Smooth muscle cell of the brain vasculature (primary cell): ENCODE measurements at places on chromosomes 3 and 15.

- DNase-seq, result no peak
These were observed 224.3 kb upstream of the SETMAR start for GRCh38 chr3:4078903-4079302.

DNA sequence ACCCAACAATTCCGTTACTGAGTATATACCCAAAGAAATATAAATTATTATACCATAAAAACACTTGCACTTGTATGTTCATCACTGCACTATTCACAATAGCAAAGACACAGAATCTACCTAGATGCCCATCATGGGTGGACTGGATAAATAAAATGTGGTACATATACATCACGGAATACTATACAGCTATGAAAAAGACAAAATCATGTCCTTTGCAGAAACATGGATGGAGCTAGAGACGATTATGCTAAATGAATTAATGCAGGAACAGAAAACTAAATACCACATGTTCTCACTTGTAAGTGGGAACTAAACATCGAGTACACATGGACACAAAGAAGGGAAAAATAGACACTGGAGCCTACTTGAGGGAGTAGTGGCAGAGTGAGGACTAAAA is 185.3 kb downstream of the PYDC2 start:
- no peak for DNase-seq

GRCh38 chr3:155791190-155791589 is 14.9 kb downstream of the C3orf33 start:
- no peak for DNase-seq

- no peak for DNase-seq
These were observed 112.0 kb downstream of the FRMD4B start for GRCh38 chr3:69273896-69274295.

- DNase-seq, result no peak
These were observed 24.1 kb downstream of the SMAD3 start for GRCh38 chr15:67089217-67090193.

GRCh38 chr3:122560680-122561079 is 3.4 kb downstream of the PARP9 start:
- DNase-seq, result peak; percentile 41

- DNase-seq, result no peak
These were observed 4.6 kb upstream of the RUVBL1 start for GRCh38 chr3:128128251-128128650.

DNA sequence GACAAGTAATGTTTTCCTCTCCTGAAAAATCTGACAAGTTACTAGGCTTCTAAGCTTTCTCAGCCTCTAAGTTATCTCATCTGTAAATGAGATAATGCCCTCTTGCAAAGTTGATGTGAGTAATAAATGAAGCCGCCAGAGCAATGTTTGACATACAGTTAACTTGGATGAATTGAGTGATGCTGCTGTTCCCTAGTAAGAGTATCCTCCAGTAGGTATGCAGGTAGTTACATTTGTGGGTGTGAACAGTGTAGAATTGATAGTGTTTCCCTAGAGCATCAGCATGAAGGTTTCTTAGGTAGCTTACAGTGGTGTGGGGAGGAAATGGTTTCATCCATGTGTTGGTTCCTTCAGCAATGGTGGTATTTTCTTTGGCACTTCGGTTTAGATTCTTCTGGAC is 3.4 kb downstream of the ATP2C1 start:
- DNase-seq, result no peak

- no peak for DNase-seq
These were observed 2.5 kb downstream of the MASP1 start for GRCh38 chr3:187288855-187289605.

GRCh38 chr15:64695561-64695992 is 79.8 kb downstream of the RBPMS2 start:
- DNase-seq, result no peak

GRCh38 chr3:171258316-171258715 is 201.9 kb downstream of the TNIK start:
- no peak for DNase-seq

GRCh38 chr15:88430051-88430450 is 37.1 kb downstream of the MRPL46 start:
- DNase-seq, result no peak

- DNase-seq, result no peak
These were observed at the start of gene BCL2A1 for GRCh38 chr15:79970624-79971434. TSS of gene BCL2A1 (minus strand) at chr15:79971196. CDS start at chr15:79971119, 77 bp downstream.

- no peak for DNase-seq
These were observed 309.9 kb downstream of the CLSTN2 start for GRCh38 chr3:140244893-140245292.

DNA sequence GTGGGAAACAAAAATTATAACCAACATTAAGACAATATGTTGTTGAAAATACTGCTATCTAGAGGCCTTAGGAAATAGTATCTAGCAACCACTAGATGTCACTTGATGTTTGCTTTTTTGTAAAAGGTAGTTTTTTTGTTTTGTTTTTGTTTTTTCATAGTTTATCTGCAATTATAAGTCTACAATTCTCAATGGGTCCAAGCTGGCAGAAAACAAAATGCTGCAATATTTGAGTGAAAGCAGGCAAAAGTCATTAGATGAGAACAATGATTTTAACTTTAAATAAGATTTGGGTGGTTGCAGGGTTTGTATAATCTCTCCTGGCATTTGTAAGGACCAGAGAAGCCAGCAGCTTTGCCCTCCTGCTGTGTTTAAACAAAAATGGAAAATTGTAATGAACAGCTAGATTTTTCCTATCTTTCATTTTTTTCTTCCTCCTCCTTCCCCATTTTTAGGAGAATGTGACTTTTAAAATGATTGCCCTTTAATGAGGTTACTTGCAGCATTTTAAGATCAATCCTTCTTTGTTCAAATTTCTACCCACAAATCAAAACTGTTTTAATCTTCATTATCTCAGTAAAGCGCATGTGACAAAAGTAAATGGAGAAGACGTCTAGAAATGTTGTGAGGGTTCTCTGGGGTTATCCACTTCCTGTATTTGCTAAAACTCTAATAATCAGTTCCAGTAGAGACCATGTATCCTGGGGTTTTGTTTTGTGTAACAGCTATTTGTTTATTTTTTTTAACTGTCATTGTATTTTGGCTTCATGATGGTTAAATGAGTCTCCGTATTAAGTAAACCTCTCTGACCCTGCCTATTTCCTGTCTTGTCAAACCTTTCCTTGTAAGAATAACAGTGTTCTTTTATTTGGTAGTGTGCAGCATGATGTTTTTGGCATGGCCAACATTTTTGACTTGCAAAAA is 27.3 kb downstream of the DUT start:
- peak; percentile 29 for DNase-seq

- DNase-seq, result no peak
These were observed 4.2 kb upstream of the CHRM5 start for GRCh38 chr15:33963831-33964664.

GRCh38 chr3:190877925-190878324 is 15.4 kb upstream of the GMNC start:
- DNase-seq, result no peak

- DNase-seq, result no peak
These were observed 4.8 kb downstream of the SEMA4B start for GRCh38 chr15:90205886-90206285.

DNA sequence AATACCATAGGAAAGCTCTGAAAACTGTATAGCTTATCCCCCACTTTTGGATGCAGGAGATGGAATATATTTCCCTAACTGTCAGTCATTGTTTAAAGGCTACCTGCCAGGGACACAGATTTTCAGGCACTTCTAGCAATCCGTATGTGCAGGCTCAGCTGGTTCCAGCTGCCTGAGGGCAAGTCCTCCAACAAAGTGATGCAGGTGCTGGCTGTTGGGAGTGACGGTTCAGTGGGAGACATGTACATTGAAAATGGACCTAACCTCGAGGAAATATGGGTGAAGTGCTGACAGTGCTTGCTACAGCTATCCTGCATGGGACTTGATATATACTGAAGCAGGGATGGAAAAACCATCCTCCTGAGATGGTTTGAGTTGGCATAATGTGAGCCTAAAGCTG is 153.1 kb upstream of the GAP43 start:
- no peak for DNase-seq

GRCh38 chr15:84937144-84937543 is 44.5 kb upstream of the PDE8A start:
- DNase-seq, result no peak

DNA sequence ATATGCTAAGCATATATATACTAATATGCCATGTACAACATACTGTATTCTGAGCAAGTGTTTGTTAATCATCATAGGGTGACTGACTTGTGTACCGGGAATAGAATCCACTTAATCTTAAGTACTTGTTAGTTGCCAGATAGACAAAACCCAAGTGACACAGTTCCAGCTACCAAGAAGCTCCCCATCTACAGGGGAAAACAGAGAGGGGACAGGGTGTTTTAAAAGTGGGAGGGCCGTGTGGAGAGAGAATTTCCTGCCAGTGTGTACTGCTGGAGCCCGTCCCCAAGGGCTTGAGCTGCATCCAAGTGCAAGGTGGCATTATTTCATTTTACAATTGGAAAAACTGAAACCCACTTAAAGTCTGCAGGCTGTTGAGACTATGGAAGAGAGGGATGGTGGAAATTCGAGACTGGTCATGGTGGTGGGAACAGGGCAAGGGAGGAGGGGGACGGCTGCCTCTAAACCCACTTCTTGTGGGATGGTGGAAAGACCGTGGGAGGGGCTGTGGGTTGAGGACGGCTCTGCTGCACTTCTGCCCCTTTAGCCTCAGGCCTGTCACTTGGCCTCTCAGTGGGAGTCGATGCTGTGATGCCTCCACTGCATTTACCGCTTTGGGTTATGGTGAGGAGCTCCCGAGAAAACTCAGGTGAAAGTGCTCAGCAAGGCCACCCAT is 310.6 kb upstream of the LRRFIP2 start:
- no peak for DNase-seq

DNA sequence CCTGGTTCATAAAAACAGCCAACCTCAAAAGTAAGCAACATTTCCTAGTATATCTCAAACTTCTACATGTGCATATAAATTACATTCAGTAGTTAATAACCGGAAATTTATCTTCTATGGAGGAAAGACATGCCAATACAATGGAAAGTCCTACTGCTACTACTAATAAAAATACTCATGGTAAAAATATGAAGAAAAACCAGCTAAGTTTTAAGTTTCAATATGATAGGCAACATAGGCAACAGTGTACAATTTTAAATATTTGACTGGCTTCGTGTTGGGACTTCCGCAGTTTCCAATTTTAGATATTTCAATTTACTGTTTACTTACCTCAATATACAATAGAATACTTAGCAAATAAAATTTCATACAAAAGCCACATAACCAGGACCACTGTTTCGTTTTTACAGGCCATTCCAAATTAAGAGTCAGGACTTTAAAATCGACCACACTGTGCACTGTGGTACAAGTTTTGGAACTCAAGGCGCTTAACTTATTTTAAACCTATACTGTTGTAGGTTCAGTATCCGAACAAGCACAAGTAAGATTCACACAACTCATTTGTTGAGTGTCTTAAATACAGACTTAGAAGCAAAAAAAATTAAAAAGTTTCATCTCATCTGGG is 2.9 kb downstream of the NAA50 start:
- no peak for DNase-seq

- DNase-seq, result no peak
These were observed 96.5 kb upstream of the PRICKLE2 start for GRCh38 chr3:64321747-64322146.

DNA sequence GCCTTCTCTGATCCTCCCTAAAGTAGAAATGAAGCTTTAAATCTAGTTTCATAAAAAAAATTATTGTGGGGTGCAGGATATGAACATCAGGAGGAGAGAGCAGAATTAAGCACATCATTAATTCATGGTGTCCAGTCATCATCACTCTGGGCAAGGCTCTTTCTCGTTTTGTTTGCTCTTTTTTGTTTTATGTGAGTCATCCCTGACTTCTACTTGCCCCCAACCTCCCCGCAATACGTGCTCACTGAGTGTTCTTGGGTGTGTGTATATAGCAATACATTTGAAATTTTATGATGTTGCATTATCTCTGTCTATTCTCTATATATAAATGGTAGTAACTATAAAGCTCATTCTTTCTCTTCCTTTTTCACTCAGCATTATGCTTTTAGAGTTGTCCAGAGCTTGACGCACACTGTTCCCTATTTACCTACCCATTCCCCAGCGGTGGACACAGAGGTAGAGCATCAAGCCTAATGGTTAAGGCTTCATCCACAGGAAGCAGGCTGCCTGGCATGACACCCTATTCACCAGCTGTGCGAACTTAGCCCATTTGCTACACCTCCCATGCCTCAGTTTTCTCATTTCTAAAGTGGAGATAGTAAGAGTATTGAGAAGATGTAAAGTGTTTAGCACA is 72.3 kb downstream of the CD200R1L start:
- DNase-seq, result no peak

GRCh38 chr15:76756381-76756780 is 148.8 kb downstream of the SCAPER start:
- DNase-seq, result no peak

DNA sequence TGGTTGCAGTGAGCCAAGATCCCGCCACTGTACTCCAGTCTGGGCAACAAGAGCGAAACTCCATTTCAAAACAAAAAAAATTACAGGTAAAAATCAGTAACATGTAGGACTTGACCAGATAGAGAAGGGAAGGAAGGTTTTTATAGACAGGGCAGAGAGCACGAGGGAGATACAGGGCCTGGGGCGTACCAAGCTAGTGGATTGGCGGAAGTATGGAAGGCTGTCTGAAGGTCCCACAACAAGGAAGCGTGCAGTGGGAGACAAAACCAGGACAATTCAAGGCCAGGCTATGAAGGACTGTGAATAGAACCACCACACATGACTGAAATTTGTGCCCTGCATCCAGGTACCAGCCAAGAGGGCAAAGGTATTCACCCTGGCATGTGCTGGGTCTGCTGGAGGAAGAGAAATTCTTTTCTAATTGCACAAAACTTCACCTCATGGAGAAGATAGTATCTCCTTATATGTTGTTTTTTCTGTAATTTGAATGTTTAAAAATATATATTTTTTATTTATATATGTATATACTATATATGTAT is 33.0 kb upstream of the BCL2A1 start:
- no peak for DNase-seq

DNA sequence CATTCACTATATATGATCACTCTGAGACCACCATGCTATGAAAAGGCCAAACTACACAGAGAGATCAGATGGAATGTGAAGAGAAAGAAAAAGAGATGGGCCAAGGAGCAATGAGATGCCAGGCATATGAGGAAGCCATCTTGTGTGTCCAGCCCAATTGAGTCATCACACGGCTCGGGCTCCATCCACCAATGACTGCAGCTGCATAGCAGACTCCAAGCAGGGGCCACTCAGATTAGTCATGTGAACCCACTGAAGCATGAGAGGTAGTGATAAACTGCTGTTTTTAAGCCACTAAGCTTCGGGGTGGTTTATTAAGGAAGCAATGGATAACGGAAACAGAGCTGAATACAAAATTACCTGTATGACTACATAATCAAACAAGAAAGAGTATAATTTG is 185.9 kb downstream of the SUCLG2 start:
- no peak for DNase-seq

GRCh38 chr3:160661660-160662059 is 15.3 kb upstream of the ARL14 start:
- no peak for DNase-seq

GRCh38 chr15:80773122-80773551 is 6.0 kb upstream of the CEMIP start:
- DNase-seq, result peak; percentile 82

DNA sequence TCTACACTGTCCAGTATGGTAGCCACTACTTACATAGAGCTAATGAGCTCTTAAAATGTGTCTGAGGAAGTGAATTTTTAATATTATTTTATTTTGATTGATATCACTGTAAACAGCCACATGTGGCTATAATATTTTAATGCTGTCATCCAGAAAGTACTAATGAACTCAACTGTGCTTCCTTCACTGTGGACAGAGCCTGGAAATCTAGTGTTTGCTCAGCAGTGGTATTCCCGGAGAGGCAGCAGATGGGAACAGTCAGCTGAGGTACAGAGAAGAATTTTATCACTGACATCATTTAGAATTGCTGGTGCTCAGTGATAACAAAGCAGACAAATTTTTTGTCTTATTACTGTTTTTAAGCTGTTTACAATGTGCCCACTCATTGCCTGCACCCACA is 68.7 kb upstream of the ACP3 start:
- no peak for DNase-seq
